ENCODE measurements at places on chromosomes 6 and 20.
A peak's percentile ranks its signal among the peaks of the same experiment; 100 is the strongest.

- peak; percentile 11 for DNase-seq
Measured at GRCh38 chr6:160972111-160972510, 19.5 kb upstream of the MAP3K4 start.

- DNase-seq = peak; percentile 83
Measured at GRCh38 chr6:105835373-105835772, 250.8 kb upstream of the PRDM1 start.

DNA sequence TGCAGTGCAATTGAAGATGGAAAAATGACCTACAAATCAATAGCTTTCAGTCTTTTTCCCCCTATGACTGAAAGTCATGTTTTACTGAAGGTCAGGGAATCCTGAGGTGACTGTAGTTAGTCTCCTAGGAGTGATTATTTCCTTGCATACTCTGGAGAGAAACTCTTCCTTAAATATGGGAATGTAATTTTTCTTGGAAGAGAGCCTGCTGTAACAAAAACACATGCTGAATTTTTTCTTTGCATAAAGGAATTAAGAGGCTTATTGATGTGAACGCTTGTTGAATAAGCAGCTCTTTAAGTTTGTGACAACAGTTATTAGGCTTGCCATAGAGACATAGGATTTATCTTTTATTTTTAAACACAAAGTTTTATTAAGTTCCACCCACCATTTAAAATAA lies 64.5 kb downstream of the ELOVL2 start:
- DNase-seq = no peak

DNA sequence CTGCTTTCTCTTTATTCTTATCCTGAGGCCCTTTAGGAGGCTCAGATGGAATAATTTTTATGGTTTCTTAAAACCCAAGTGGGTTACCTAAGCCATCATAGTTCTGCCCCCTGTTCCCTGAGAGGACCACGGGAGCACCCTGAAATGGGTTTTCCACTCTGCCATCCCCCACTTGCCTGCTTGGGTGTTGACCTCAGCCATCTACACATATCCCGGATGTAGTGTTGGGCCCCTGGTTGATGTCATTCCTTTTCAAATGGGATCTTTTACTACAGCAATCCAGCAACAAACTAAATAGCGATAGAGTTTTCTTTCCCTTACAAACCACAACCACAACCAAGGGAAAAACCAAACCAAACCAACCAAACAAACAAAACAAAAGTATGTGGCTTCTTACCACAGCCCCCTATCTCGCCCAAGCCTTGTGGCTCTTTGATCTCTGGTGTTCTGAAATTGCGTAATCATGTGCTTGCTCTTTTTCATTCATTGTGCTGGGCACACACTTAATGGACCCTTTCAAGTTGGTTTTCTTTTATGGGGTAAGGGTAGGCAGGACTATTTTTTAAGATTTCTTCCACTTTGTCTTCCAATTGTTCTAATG lies 154.9 kb downstream of the ESR1 start:
- DNase-seq = peak; percentile 47

DNA sequence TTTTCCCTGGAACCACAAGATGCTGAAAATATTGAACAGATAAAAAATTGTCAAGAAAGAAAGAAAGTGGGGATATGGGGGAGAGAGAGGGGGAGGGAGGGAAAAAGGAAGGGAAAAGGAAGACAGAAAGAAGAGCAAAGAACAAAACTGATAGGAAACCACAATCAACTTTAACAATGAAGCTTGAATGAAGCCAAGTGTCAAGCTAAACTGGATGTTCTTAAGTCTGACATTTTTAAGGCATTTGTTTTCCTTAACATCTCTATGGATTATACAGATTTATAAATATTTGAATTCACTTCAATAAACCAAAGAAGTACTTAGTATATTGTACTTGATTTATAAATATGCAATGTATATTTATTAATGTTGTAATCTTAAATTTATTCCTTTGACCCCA lies 197.6 kb upstream of the SMLR1 start:
- no peak for DNase-seq

DNA sequence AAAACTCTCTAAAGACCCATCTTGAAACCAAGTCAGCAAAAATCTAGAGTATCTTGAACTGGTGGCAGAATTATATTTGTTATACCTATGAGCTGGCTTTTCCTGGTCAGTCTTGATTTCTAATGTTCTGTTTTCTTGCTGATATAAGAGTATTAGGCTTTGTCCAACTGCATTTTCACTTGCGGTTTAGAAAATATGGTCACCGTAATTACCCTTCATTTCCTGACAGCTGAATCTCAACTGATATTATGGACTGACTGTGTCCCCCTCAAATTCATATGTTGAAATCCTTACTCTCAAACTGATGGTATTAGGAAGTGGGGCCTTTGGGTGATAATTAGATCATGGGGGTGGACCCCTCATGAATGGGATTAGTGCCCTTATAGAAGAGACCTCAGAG lies 72.1 kb downstream of the TXLNB start:
- DNase-seq = no peak

All from NB4 (cell line).